ENCODE measurements at places on chromosomes 16 and 17. TPM values are rescaled to one million over a fixed set of nuclear protein-coding genes. Genes with fewer than 3 reads are reported as not detected.

Gene ADAMTS18
- total RNA-seq: not detected

Gene MYADML2
- total RNA-seq: not detected

Gene SMIM22
- not detected for total RNA-seq

Gene EIF4A3
- 91.8 TPM for total RNA-seq

Gene TPSD1
- not detected for total RNA-seq

Gene RND2
- not detected for total RNA-seq

Gene CDH8
- total RNA-seq: not detected

Gene ZP2
- total RNA-seq: not detected

Gene HS3ST2
- total RNA-seq: not detected

Gene KCNH6
- not detected for total RNA-seq

Gene OR2C1
- total RNA-seq: not detected

Gene KRTAP4-4
- not detected for total RNA-seq

Gene TAF1C
- total RNA-seq: 51.3 TPM

Gene MYL4
- total RNA-seq: not detected

Gene OR4D1
- 0.35 TPM for total RNA-seq

Gene ASPA
- total RNA-seq: not detected

Gene DOC2B
- 0.12 TPM for total RNA-seq

Gene PARN
- total RNA-seq: 56.1 TPM

Gene RRAD
- total RNA-seq: 1.6 TPM

Gene SLFN12L
- total RNA-seq: 59.0 TPM

Gene PRSS22
- total RNA-seq: 1.1 TPM

Gene CETP
- not detected for total RNA-seq

Gene SLFN5
- 70.3 TPM for total RNA-seq
